ENCODE measurements at places on chromosomes 11 and 22.

- DNase-seq, result no peak
These were observed 115.4 kb downstream of the KIAA1671 start for GRCh38 chr22:25067851-25068421.

- DNase-seq, result no peak
These were observed 11.8 kb downstream of the SAMM50 start for GRCh38 chr22:43967069-43967468.

GRCh38 chr11:120792306-120792705 lies 231.6 kb upstream of the TBCEL start:
- DNase-seq, result no peak

DNA sequence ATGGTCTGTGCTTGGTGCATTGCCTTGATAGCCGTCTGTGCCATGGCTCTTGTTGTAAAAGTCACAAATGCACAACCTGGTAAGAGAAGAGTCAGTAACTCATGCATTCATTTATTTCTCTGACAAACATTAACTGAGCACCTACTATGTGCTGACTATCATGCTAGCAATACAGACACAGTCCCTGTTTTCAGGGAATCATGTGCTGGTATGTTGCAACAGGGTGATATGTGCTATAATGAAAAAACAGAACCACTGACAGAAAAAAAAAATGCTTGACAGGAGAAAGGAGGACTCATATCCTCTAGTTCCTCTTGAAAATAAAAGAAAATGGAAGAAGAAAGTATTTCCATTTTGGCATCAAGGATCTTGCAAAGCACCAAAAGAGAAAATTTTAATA lies 34.5 kb upstream of the RAPSN start:
- no peak for DNase-seq

DNA sequence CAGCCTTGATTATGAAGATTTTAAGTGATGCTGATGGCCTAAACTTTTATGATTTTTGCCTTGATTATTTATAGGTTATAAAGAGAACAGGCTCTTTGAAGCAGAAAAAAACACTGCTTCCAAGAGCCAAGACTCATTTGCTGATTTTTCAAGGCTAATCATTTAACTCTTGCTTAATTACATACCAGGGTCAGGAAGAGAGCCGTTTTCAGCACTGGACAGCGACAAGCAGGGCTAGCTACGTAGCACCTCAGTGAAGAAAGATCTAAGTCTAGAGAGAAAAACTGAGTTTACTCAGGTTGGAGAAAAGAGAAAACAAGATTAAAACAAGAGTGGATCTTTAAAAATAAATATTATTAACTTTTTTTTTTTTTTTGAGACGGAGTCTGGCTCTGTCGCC lies 615.4 kb upstream of the B3GAT1 start:
- DNase-seq, result no peak
